ENCODE measurements at places on chromosomes 3 and 15.

- no peak for DNase-seq
Measured at GRCh38 chr15:55319537-55320237, 665 bp downstream of the PIGB start.

DNA sequence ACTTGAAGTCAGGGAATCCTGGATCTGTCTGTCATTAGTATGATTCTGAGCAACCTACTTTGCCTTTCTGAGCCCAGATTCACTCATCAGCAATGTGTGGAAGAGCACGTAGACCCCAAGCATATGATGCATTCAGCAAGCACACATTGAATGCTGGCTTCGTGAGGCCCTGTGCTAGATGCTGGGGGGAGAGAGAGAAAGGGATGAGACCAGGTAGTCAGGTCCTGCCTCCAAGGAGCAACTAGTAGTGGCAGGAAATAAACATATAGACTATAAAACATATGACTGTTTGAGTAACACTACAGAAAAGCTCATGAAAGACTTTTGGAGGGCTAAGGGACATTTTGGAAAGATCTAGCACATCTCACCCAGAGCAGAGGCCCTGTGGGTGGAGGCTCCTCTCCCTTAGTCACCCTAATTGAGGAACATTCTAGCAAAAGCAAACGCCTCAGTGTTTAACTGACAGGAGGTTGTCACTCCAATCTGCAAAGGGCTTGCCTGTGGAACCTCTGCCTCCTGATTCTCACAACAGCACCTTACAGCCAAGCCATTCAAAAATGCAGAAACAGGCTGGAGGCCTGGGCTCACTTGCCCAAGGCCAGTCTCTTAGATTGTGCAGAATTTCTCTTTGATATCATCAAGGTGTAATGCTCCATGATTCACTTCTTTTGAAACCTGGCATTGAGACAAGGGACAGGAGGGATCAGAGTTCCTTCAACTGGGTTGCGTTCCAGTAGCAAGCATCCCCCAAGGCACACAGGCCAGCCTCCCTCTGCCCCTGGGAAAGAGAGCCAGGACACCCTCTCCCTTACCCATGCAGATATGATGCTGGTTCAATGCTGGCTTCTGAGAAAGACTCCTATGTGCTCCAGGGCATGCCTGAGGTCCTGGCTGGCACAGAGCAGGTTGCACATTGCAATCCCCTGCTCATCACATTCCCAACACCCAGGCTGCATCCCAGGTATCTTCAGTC lies 26.1 kb downstream of the STARD5 start:
- no peak for DNase-seq

- no peak for DNase-seq
Measured at GRCh38 chr3:52614689-52615088, 71.0 kb downstream of the PBRM1 start.

- no peak for DNase-seq
Measured at GRCh38 chr15:101477851-101478362, 11.6 kb downstream of the PCSK6 start.

GRCh38 chr3:134197681-134198261 lies 52.9 kb downstream of the RYK start:
- DNase-seq = peak; percentile 38

GRCh38 chr3:111831840-111832239 lies 27.2 kb upstream of the PHLDB2 start:
- DNase-seq = no peak

Data from NCI-H446 (cell line).